ENCODE measurements at places on chromosomes 3 and 15.

DNA sequence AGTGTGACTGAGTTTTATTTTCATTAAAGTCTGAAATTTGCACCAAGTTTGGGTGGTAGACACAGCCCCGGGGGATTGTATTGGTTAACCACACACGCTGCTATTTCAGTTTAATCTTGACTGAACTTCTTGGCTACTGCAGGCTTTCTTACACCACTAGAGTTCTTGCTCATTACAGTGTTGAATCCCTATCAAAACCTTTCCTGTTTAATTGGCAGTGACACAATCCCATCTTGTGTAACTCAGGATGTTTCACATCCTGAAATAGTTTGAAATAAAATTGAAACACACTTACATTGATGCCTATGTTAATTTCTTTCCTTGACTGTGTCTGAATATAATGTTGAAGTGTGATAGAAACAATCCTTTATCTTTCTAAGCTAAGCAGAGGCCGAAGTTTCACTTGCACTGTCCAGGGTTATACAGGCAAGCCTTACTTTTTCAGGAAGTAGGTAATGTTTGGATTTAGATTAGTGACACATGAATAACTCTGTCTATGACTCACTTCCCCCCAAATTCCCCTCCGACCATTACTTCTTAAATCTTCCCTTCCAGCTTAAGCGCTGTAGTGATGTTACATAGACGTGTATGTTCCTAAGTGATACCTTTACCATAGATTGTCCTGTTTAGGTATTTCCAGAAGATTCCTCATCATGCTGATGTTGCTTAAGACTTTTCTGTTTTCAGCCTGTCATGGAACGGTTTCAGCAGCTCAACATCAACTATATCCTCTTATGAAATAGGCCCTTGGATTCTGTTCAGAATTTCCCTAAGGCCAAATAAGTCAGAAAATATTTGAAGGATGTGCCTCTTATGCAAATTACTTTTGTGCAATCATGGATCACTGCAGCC lies 16.8 kb downstream of the ATG7 start:
- peak; percentile 97 for DNase-seq

GRCh38 chr3:908839-909238 lies 184.0 kb upstream of the CNTN6 start:
- no peak for DNase-seq

DNA sequence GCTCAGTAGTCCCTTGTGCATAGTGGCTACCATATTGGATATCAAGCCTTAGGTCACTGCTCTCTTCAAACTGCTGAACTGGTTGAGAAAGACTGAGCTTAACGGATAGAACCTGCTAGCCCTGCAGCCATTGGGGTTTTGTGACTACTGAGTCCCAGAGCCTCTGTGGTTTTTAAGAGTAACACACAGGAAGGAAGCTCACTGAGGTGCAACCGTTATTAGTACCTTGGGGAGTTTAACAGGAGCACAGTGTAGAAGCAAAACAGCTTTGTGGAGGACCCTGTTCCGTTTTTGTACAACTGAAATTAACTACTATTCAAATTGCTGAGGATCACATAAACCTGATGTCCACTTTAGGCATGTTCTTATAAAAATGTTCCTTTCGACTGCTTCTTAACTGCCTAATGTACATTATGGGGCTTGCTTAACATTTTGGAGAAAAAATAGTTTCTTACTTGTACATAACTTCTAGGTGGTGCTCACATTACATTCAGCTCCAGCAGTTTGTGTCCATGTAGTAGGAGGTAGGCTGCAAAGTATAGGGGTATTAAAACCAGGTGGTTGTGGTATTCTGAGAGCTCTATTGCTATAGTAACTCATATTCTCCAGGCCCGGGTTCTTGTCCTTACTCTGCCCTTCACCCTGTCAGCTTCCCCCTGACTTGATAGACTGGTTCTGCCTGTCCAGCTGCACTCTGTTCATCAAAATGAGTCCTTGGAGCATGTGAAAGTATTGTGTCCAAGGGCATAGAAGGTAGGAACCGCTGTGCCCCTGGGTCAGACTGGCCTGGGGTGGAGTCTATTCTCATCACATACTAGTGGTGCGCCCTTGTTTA lies 17.3 kb downstream of the PXK start:
- DNase-seq, result no peak

- peak; percentile 74 for DNase-seq
These were observed 388.7 kb upstream of the SGO1 start for GRCh38 chr3:20574746-20575145.

- no peak for DNase-seq
These were observed 1.3 kb downstream of the GREM1 start for GRCh38 chr15:32718821-32719716.

DNA sequence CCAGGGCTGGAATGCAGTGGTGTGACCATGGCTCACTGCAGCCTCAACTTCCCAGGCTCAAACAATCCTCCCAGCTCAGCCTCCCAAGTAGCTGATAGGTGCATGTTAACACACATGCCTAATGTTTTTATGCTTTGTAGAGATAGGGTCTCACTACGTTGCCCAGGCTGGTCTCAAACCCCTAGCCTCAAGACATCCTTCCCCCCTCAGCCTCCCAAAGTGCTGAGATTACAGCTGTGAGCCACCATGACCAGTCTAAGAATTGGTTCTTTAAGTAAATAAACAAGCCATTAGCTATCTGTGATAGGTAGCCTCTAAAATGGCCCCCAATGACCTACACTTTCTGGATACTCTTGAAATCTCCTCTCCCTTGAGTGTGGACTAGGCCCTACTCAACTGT lies 3.7 kb downstream of the TRIM59 start:
- no peak for DNase-seq

DNA sequence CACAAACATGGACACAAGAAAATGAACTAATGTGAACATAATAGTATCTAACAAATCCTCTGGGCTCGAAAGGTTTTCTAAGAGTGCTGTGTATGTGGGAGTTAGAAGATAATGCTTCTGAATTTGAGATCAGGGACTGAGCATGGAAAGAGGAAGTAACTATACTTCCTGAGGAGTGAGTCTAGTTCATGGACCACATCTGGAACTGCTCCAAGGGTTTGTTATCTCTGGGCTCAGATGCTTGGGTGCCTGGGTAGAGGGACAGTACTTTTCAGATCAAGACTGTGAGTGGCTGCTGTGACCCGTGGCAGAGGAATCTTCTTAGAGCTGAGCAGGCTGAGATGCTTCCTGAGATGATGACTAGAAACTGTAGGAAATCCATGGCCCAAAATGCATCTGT lies 28.5 kb downstream of the TBC1D23 start:
- DNase-seq, result no peak

All from HS-5 (cell line).